T follicular helper cell (primary cell): ENCODE measurements at places on chromosomes 2 and 18.
A peak's percentile ranks its signal among the peaks of the same experiment; 100 is the strongest.

DNA sequence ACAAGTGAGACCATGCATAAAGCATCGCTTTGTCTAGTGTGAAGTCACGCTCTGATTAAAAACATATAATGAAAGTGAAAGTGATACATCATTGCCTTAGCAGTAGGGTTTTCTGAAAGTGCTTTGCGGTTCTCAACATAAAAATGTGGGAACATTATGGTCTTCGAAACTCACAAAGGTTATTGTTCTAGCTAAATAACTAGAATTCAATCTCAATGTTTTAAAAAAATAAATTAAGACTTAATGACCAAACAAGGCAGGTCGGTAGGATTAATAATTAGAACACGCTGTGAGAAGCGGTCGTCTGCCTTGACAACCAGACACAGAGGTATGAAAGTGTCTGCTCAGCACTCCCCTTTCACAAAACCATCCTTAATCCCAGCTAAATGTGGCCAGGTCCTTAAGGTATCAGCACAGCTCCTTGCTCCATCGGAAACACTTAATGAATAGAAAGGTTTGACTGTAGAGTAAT is 42.2 kb downstream of the KLHL14 start:
- no peak for DNase-seq

- DNase-seq: no peak
These were observed 409.8 kb downstream of the PLCL1 start for GRCh38 chr2:198214114-198214596.

DNA sequence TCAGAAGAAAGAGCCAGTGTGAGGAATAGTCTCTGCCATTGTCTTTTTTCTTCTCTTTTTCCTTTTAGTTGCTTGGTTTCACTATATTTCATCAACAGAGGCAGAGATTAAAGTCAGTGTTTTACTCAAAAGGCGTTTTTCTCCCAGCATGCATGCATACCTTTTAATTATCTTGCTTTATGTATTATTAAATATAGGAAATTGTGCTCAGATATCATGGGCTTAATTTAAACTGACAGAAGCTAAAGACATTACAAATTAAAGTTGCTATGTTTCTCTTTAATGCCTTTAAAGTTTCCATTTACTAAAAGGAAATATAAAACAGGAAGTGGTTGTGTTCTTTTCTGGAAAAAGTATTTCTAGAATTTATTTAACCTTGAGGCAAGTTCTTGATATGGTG is 223.3 kb upstream of the ATP5MC3 start:
- no peak for DNase-seq

DNA sequence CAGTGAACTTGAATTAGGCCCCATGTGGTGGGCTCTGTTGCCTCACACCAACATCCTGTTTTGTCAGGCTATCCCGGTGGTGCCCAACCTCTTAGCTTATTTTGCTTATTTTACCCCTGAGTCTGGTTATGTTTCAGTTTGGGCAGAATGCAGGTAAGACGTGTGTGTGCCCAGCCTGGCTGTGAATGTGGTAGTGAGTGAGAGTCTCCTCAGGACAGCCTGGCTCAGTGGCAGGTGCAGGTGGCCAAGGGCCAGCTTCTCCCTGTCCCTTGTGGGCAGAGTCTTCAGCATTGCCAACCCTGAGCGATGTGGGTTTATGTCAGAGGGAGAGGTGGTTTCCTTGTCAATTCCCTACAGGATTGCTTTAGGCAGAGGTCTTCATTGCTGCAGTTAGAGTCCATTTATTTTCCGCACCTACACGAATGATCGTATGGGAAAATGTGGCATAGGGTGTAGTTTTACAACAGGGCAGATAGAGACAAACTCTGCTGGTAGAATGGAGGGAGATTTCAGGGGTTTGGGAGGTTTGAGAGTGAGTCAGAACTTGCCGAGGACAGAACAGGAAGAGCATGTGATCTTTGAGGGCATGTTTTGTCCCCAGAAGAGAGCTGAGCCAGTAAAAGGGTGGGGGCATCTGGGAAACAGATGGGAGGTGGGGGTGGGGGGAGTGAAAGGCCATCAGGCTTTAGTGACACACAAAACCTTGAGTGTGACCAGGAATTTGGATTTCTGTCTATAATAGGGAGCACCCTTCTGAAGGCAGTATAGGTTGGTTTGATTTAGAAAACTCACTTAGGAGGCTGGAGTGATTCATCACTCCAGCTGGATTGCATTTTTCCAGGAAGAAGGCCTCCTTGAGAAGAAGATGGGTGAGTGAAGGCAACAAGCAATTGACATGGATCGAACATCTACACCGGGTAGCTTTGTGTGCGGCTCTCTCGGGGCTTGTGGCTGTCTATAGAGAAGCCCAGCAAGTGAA is 156.2 kb upstream of the CELF4 start:
- DNase-seq: no peak

DNA sequence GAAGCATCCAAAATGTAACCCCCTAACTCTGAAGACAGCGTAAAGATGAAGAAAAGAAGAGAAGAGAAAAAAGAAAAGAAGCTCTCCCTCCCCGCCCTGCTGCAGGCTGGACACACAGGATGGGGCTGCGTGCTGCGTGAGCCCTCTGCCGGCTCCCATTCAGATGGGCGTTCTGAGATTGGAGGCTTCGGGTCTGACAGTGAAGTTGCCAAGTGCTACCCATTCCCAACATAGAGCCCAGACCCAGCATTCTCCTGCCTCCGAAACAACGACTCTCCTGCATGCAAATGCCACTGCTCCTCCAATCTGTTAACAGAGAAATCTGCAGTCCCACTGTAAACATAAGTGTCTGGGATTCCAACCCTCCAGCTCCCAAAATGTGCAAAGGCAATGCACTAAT is 234.9 kb downstream of the BCL11A start:
- DNase-seq: no peak

DNA sequence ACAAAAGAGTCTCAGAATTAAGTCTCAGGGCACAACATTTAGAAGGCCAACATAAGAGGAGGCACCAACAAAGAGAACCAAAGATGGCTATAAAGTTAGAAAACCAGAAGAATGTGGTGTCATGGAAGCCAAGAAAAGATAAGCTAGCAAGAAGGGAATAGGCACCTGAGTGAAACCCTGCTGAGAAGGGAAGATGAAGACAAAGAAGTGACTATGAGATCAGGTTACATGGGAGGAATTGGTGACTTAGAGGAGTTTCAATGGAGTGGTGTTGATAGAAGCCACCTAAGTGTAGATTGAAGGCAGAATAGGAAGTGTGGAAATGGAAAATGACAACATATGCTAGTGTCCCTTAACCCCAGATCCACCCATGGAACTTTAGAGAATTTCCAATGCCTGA is 327.6 kb upstream of the KCNJ3 start:
- no peak for DNase-seq

DNA sequence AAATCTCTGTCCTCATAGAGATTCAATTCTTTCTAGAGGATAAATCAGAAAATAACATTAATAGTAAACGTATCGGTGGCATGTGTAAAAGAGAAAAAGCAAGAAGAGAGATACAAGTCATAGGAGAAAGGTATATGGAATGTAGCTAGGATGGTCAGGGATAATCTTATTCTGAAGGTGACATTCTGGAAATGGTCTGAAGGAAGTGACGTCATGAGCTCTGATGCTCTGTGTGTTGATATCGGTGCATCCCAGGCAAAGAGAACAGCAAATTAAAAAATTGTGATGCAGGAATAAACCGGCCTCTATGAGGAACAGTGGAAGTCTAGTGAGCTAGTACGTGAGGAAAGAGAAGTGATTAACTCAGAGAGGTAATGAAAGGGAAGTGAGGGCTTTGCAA is 1215.8 kb downstream of the CNTNAP5 start:
- DNase-seq: no peak

DNA sequence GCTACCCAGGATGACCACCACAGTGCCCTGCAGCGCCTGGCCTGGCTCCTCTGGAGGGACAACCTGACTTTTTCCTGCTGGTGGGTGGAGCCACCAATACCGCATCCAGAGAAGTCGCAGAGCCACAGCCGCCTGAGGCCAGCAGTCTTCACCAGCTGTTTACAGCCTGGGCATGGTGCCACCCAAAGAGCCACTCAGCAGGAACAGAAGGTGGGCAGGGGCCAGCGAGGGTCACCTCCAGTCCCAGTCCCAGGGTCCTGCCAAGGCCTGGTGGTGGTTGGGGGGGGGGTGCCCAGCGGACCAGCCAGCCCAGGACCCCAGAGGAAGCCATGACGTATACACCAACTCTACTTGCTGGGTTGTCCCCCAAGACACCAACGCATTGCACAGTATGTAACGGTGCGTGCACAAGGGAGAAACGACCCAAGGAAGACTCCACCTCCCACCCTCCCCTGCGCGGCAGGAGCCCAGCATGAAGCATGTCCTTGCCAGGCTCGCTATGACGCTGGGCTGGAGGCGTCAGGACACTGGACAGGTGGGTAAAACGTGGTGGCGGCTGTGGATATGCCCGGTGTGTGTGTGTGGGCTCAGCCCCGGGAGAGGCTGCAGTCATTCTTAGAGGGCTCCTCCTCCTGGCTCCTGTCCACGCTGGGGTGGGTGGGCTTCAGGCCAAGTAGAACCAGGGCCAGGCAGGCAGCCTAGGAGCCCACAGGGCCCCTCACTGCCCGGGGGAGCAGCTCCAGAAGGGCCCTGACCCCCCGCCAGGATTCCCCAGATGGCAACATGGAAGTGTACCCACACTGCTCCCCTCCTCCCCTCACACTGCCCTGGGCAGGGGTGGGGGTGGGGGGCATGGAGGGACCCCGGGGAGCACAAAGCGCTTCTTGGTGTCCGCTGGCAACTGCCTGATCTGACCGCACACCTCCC is 49.3 kb downstream of the HS6ST1 start:
- DNase-seq: no peak

DNA sequence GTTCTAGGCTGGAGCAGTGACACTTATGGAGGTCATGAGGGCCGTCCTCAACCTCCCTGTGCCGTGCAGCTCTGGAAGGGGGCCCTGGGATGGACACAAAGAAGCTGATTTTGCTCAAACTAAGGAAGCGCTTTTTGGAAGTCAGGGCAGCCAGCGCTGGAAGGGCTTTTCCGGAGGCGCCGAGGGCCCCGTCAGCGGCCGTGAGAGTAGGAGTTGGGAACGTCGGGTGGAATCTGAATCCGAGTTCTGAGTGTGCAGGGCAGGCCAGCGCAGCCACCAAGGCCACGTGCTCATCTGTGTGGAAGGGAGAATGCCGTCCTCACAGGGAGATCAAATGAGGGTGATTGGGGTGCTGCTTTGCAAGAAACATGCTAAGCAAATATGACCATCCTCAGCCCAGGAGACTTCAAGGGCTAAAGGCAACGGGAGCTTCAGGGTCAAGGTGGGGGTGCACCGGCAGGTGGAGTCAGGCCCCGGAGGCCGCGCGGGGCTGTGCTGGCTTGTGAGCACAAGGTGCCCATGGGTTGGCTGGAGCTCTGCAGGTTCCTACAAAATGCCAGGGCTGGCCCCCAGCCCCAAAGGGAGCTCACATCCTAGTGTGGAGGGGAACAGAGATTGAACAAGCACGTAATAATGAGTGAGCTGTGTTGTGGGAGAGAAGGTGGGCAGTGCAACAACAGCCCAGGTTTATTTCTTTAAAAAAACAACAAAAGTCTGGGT is 70.4 kb upstream of the HPCAL1 start:
- no peak for DNase-seq

DNA sequence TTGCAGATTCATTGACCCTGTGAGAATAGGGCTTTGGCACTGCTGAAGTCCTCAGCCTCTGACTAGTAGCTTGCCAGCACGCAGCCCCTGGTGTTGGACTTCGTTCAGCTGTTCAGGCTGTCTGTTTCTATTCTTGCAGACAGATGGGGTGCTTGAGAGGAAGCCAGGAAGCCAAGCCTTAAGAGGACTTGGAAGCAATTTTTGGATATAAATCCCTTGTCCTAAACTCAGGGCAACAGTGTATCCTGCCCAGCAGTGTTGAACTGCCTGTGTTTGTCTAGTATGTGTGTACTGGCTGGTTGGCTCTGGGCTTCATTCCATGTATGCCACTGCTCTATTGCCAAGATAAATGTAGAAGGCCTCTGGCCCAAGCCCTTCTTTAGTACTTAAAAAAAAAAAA is 108.6 kb downstream of the COMMD1 start:
- no peak for DNase-seq

GRCh38 chr18:58615140-58616132 is 13.5 kb downstream of the ALPK2 start:
- DNase-seq: peak; percentile 15

GRCh38 chr18:47999801-48000248 is 69.4 kb upstream of the SMAD2 start:
- DNase-seq: no peak

DNA sequence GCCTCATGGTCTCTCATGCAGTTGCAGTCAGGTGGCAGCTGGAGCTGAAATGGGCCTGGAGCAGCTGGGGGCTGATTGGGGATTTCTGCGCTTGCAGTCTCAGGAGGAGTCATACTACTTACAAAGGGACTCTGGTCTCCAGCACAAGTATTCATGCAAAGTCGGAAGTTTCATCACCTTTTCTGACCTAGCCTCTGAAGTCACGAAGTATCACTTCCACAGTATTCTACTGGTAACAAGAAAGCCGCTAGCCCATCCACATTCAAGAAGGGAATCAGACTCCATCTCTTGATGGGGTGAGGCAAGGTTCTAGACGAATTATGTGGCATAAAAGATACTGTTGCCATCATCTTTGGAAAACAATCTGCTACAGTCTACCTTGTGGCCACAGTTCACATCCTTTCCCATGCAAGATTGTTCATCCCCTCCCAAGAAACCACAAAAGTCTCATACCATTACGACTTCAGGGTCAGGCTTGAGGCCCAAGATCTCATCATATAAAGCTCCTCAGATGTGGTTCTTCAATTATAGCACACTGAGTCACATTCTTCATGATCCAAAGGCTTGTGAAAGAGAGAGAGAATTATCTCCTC is 95.3 kb downstream of the SMC6 start:
- DNase-seq: no peak

- DNase-seq: no peak
These were observed 45.3 kb upstream of the IL1R2 start for GRCh38 chr2:101946372-101947039.

DNA sequence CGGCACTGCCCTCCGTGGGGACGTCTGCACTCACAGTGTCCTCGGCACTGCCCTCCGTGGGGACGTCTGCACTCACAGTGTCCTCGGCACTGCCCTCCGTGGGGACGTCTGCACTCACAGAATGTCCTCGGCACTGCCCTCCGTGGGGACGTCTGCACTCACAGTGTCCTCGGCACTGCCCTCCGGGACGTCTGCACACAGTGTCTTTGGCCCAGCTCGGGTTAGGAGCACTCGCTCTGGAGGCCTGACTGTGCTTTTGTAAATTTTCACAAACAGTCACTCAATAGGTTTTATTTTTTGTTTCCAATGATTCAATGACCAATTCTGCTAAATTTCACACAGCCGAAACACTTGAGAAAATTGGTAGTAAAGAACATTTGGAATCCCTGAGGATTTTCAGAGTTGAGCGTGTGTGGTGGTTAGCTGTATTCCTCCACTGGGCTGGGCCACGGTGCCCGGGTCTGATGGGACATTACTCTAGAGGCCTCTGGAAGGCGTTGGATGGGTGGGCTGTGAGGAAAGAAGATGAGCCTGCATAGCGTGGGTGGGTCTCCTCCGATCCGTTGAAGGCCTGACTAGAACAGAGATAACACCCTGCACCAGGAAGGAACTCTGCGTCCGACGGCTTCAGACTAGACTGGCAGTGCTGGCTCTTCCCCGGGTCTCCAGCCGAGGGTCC is 134.8 kb downstream of the RTP5 start:
- DNase-seq: no peak

GRCh38 chr18:42821492-42821891 is 294.0 kb downstream of the RIT2 start:
- DNase-seq: no peak

GRCh38 chr18:64365106-64365505 is 216.2 kb upstream of the LINC00305 start:
- no peak for DNase-seq
